ENCODE measurements at places on chromosomes 11 and 22.

GRCh38 chr11:22554221-22554620 lies 71.4 kb downstream of the FANCF start:
- no peak for DNase-seq

DNA sequence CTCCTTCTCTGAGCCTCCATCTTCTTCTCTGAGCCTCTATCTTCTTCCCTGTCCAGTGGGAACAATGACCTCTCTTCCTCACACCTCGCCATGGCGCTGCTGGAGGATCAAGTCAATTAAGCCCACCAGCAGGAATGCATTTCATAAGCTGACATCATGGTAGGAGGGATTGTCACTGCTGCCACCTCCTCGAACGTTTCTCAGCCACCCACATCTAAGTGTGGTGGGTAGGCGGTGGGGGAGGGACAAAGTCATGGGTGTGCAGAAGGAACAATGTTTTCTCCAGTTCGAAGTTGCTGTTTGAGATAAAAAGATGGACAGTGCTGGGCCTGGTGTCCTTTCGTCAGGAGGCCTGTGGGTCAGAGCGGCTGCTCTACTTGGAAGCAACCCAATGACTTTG lies 44.0 kb downstream of the DHCR7 start:
- no peak for DNase-seq

DNA sequence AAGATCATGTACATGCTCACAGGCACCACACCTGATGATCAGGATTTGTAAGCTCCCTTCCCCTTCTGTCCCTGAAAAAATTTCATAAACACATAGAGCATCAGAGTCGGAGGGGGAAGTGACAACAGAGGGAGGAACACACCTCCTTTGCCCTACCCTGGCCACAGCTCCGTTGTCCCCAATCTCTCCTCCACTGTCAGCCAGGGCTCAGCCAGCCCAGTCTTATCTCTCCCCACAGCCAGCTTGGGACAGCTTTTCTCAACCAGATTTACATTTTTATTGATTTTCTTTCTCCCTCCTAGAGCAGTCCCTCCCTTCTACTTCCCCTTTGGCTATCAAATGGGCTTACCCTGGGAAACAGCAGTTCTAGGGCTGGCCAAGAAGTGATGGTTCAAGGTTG lies 32.1 kb upstream of the TPBGL start:
- DNase-seq = no peak

DNA sequence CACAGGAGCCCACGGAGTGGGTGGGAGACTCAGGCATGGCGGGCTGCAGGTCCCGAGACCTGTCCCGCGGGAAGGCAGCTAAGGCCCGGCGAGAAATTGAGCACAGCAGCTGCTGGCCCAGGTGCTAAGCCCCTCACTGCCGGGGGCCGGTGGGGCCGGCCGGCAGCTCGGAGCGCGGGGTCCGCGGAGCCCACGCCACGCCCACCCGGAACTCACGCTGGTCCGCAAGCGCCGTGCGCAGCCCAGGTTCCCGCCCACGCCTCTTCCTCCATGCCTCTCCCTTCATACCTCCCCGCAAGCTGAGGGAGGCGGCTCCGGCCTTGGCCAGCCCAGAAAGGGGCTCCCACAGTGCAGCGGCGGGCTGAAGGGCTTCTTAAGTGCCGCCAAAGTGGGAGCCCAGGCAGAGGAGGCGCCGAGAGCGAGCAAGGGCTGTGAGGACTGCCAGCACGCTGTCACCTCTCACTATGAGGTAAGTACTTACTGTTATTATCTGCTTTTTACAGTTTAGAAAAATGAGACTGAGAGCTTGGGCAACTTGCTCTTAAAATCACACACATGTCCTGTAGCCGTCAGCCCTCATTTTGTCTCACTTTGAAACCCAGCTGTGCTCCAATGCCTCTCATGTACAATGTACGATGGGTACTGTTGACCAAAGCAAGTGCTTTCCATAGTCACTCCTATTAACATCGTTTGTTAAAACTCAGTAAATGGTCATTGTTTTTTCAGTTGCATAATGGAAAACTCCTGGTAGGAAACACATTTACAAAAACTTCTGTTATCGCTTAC lies 12.2 kb upstream of the OR10D3 start:
- no peak for DNase-seq

- DNase-seq = no peak
Observed at GRCh38 chr11:114097832-114098231, 38.3 kb downstream of the ZBTB16 start.

DNA sequence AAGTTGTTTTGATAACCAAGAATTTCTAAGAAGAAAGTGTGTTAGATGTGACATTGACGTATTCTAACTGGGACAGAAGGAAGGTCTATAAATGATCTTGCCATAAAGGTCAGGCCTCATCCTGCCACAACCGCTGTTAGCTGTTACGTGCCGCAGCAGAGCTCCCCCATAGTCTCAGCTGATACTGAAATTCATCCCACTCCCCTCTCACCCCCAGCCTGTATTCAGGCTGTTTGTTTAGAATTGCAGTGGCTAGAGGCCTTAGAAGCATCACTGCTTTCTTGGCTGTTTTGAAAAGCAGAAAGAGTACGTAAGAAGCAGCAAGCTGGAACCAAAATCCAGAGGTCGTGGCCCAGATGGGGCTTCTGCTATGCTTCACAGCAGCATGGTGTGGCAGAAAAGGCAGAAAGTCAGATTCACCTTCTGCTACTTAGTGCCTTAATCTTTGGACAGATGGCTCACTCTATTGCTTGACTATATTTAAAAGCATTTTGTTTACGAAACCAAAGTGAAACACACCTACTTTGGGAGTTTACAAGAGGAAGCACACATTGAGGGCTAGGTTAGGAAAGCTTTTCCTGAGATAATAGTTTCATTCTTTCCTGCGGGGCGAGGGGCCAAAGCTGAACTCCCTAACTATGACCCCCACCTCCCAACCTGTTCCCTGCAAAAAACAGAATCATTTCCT lies 950 bp upstream of the LAYN start:
- no peak for DNase-seq

DNA sequence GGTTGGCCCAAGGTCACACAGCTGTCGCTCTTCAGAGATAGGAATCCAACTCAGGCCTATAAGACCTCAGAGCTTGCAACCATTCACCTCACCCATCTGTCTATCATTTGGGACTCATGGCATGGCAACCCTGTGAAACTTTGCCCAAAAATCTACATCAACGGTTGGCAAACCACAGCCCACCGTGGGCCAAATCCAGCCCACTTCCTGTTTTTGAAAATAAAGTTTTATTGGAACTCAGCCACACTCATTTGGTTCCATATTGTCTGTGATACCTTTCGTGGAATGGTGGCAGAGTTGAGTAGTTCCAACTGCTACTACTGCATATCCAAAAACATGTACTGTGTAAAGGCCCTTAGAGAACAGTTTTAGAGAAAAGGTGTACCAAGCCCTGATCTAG lies 307.8 kb downstream of the MN1 start:
- DNase-seq = no peak

GRCh38 chr11:44488165-44488965 lies 77.1 kb upstream of the CD82 start:
- DNase-seq = no peak

DNA sequence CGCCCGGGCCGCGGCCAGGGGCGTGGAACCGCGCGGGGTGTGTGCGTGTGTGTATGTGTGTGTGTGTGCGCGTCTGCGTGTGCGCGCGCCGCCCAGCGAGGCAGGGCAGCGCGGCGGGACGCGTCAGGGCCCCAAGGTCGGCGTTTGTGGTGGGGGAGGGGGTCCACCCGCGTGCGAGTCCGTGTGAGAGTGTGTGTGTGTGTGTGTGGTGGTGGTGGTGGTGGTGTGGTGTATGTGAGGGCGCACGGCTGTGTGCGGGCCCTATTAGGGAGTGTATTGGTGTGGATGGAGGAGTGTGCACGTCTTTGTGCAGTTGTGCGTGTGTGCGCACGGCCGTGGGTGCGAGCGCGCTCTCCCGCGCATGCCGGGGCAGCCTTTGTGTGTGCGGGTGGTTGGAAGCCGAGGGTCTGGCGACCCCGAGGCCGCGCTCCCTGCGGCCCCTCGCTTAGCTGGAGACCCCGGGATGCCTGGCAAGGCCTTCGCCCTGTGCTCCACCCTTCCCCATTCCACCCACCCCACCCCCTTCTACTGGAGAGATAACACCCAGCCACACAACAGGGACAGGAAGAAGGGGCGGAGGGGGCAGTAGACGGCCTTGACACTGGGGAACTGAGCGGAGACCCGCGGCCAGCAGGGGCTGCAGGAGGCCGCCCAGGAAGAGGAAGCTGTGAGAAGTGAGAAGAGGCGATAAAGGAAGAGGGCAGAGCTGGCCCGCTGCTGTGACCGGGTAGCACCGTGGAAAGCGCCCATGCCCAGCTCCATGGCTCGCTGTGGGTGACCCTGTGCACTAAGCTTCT lies 528 bp upstream of the ARRB1 start:
- DNase-seq = peak; percentile 83

DNA sequence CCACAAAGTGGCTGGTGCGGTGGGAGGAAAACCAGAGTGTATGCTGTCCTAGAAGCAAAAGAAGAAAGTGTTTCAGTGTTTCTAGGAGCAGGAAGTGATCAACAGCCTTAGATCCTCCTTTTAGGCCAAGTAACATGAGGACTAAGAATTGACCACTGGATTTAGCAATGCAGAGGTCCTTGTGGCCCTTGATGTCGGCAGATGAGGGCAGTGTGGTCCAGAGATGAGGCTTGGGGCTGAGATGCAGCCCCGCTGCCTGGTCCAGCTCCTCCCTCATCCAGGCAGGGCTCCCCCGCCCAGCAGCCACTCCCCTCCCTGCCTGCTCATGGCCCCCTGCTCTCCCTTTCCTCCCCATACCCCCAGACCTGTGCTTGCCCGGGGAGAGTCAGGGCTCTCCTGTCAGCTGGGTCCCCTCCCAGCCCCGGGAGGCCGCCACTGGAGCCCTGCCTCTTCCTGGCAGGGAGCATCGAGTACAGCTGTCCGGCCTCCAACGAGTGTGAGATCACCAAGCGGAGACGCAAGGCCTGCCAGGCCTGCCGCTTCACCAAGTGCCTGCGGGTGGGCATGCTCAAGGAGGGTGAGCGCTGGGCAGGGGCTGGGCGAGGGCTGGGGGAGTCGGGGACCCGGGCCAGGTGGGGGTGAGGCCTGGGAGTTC lies 3.7 kb downstream of the TRMT112 start:
- DNase-seq = no peak

DNA sequence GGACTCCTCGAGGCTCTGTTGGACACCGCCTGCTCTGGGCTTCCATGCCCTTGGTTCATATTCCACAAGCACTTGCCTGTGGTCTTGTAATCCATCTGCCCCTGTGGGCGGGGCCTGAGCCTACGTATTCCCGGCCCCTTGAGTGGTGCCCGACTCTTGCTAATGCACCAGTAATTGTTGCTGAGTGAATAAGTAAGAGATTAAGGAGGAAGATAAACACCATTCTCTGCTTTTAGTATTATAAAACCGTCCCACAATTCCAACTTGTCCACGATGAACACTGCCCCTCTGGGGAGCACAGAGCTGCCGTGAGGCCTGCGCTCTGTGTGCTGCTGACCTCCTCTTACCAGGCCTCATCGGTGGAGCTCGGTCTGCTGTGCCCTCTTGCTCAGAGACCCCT lies 50.3 kb downstream of the MICAL2 start:
- DNase-seq = no peak

DNA sequence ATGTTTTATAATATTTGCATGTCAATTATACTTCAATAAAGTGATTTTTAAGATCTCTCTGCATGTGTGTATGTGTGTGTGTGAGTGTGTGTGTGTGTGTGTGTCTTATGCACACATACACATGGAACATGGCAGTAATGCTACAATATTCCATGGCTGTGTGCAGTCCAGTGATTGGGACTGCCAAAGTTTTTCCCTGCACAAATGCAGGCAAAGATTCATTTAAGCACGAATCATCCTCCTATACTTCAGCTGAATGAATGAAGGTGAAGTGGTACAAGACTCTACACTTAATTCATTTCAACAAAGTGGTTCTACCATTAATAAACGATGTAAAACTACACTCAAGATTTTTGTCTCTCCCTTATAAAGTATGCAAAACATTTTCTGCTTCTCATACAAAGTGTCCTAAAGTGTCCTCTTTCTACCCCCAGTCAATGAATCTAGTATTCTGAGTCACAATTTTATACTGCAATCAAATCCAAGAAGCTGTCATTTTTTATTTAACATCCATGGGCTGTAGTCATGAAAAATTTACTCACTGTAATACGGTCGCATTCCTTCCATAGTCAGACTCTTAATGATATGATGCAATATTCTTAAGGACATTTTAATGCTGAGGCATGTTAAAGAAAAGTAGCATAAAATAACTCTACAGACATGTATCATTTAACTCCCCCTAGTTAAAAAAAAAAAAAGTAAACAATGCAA lies 132.4 kb downstream of the TTC28 start:
- no peak for DNase-seq

- peak; percentile 42 for DNase-seq
Observed at GRCh38 chr22:35023692-35024363, 42.1 kb upstream of the ISX start.

GRCh38 chr22:45450921-45451651 lies 37.6 kb downstream of the RIBC2 start:
- no peak for DNase-seq

DNA sequence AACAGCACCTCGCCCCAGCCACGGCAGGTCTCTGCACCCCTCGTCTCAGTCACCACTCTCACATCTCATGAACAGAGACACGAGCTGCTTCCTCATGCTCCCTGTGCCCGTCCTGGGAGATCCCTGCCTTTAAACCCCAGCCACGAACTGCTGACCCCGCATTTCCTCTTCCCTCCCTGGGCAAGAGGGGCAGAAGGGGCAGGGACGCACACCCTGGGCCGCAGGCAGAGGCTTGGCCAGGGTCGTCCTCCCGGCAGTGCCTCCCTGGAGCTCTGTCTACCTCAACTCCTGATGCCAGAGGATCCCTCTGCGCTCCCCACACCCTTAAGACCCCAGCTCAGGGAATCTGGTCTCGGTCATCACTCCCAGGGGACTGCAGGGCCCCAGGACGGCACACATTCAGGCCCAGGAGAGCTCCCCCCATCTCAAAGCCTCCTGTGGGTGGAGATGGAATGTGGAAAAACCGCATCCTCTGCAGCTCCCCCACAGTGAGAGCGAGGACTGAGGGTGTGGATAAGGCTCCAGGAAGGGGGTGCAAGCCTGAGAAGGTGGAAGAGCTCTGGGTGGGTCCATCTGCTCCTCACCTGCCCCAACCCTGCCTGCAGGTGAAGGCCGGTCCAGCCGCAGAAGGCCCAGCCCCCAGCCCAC lies 1.2 kb downstream of the BID start:
- DNase-seq = peak; percentile 67

- no peak for DNase-seq
Observed at GRCh38 chr22:19546680-19547079, 22.5 kb upstream of the CLDN5 start.

DNA sequence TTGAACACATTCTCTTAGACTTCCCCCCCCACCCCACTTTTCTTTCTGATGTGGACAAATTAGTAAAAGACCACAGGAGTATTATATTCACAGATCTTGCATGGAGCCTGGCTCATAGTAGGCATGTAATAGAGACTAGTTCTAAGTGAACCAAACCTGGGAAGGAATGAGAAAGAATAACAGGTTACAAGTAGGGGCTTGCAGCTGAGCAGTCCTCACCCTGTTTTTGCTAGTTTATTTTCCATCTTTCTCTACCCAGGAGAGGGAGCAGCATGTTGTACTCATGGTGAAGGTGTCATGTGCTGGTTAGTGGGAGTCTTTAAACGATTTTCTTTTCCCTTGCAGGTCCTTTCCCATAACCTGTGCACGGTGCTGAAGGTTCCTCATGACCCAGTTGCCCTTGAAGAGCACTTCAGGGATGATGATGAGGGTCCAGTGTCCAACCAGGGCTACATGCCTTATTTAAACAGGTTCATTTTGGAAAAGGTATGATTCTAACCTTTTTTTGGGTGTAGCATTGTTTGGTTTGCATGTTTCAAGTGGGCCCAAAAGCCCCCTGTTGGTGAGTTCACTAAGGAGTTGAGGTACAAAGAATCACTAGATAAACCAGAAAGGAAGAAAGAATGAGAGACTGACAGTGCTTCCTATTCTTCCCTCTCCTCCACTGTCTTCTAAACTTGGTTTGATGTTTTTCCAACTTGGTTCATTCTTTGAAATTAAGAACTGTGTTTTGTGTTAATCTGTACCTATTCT lies 30.1 kb downstream of the SWAP70 start:
- DNase-seq = no peak
